Endodermal cell (in vitro differentiated cells): ENCODE measurements at places on chromosomes 6 and 20. TPM values are rescaled to one million over a fixed set of nuclear protein-coding genes. Genes with fewer than 3 reads are reported as not detected.

DNA sequence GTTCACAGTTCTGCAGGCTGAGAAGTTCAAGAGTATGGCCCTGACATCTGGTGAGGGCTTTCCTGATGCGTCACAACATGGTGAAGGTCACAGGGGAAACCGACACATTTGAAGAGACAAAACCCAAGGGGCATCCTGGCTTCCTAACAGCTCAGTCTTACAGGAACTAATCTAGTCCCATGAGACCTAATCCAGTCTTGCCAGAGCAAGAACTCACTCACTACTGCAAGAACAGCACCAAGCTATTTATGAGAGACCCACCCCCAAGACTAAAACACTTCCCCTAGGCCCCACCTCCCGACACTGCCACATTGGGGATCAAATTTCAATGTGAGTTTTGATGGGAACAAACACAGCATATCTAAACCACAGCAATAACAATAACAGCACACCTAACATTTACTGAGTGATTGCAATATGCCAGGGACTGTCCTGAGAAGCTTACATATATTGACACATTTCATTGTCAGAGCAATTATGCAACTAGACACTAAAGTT is 46.6 kb downstream of the TPBG start:
- no peaks in the 10 kb centered on the region for H3K4me1 ChIP-seq
- no peak overlapping the region for H3K27ac ChIP-seq
- H3K27me3 ChIP-seq = no peaks in the 10 kb centered on the region
- H3K4me3 ChIP-seq = no peak overlapping the region

GRCh38 chr6:40112350-40112749 is 178.1 kb upstream of the MOCS1 start:
- H3K27ac ChIP-seq = no peak overlapping the region
- DNase-seq = no peak
- no peak overlapping the region for H3K4me3 ChIP-seq
- H3K4me1 ChIP-seq = no peaks in the 10 kb centered on the region
- no peaks in the 10 kb centered on the region for H3K36me3 ChIP-seq

DNA sequence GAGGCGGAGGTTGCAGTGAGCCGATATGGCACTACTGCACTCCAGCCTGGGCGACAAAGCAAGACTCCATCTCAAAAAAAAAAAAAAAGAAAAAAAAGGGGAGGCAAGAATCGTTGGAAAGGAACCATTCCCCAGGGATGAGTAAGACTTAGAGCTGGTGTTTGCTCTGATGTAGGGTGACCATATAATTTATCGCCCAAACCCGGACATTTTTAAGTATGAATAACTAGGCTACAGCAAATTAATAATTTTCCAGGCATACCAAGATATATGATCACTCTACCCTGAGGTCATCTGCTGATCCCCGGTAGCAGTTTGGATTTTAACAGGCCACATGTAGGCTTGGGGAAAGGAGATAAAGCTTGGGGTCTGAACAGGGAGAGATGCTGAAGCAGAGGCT is 260.9 kb downstream of the BTBD9 start:
- no peak for DNase-seq
- no peaks in the 10 kb centered on the region for H3K36me3 ChIP-seq
- no peak overlapping the region for H3K4me3 ChIP-seq
- H3K4me1 ChIP-seq = no peaks in the 10 kb centered on the region
- no peak overlapping the region for H3K27ac ChIP-seq
- no peaks in the 10 kb centered on the region for H3K27me3 ChIP-seq

The GLP1R gene
- total RNA-seq = 0.15 and 0.25 TPM in 2 replicates

The OR2J3 gene
- total RNA-seq = not detected in 3 replicates

The AARS2 gene
- 20.0 and 22.9 TPM in 2 replicates for total RNA-seq
